ENCODE measurements at places on chromosomes 4 and X. TPM values are rescaled to one million over a fixed set of nuclear protein-coding genes. Genes with fewer than 3 reads are reported as not detected.
A peak's percentile ranks its signal among the peaks of the same experiment; 100 is the strongest.

DNA sequence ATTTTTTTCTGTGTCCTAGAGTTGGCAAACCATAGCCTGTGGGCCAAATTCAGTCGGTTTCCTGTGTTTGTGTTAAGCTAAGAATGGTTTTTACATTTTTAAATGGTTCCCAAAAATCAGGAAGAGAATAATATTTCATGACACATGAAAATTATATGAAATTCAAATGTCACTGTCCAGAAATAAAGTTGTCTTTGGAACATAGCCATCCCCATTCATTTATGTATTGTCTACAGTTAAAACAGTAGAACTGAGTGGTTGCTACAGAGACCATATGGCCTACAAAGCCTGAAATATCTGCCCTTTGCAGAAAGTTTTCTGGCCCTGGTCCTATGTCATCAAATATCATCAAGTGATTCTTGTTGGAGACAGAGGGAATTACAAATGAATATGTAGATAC, 15.5 kb downstream of the FRMPD4 start:
- no peak for DNase-seq

GRCh38 chrX:42023122-42023521, 99.8 kb upstream of the CASK start:
- DNase-seq, result no peak

DNA sequence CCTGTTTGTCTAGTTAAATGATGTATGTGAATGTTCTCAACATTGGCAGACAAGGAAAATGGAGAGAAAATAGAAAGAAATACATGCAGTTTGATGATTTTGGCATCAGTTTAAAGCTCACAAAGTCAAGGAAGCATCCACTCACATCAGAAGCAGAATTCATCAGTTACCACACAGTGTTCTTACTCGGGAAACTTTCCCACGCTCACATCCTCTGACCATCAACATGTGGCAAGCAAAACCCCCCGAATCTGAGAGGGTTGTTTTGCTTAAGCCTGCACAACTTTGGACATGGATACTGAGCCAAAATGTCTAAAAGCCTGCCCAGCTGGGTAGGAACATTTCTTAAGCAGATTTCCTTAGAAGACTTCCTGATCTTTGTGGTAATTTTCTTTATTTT, 407.6 kb downstream of the ANKRD50 start:
- DNase-seq, result no peak

GRCh38 chr4:94395562-94395961, 52.9 kb upstream of the HPGDS start:
- no peak for DNase-seq

GRCh38 chr4:143431526-143432257, 81.8 kb upstream of the SMARCA5 start:
- no peak for DNase-seq

DNA sequence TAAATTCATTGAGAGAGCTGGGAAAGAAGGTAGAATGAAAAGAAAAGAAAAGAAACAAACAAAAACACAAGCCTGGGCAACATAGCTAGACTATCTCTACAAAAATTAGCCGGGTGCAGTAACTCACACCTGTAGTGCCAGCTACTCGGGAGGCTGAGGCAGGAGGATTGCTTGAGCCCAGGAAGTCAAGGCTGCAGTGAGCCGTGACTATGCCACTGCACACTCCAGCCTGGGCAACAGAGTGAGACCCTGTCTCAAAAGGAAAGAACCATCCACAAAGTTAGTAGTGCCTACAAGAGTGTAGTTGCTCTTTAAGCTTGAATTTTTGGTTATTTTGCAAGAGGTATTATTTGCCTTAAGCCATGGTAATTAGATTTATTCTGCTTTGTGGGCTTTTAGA, 157.7 kb downstream of the CBR4 start:
- no peak for DNase-seq

GRCh38 chrX:30762755-30763154, 109.5 kb downstream of the GK start:
- DNase-seq, result no peak

DNA sequence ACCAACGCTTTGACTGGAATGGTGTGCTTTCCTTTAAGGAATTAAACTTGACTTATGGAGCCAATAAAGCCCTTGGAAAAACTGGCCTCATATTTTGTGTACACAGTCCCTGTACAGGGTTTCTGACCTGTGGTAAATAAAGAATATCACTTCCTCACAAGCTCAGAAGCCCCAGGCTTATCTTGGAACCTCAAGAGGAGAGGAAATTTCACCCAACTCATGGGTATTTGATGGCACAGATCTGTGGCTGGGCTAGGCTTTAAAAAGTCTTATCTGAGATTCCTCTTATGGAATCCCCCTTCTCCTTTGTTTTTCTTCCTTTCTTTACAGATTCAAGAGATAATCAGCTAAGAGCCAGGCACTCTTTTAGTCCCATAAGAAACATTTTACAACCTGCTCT, 89.3 kb upstream of the USP38 start:
- DNase-seq, result no peak

DNA sequence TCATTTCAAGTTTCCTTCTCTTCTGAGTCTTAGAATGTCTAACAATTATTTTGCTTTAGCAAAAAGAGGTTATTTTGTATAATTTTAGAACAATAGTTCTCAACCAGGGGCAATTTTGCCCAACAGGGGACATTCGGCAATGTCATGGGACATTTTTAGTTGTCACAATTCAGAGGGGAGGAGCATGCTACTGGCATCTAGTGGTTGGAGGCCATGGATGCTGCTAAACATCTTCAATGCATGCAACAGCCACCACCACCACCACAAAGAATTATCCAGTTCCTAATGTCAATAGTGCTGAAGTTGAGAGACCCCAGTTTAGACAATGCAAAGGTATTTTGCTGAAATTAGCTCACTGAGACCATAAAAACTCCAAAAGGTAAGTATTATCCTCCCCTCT, 122.5 kb downstream of the ARHGAP6 start:
- DNase-seq, result no peak

DNA sequence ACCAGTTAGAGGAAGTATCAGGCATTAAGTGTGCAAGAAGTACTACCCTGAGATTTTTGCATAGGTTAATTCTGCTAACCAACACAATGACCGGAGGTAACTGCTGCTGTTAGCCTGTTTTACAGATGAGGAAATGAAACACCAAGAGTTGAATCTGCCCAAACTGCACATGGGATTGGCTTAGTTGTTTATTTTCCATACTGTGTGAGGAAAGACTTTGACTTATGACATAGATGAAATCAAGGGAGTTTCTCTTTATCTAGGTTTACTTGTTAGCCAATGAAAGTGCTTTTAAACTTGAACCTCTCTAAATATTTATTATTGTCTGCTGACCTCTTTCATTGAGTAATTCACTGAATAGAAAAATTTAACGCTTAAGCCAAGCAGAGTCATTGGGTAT, 10.3 kb downstream of the GUCY1B1 start:
- no peak for DNase-seq

DNA sequence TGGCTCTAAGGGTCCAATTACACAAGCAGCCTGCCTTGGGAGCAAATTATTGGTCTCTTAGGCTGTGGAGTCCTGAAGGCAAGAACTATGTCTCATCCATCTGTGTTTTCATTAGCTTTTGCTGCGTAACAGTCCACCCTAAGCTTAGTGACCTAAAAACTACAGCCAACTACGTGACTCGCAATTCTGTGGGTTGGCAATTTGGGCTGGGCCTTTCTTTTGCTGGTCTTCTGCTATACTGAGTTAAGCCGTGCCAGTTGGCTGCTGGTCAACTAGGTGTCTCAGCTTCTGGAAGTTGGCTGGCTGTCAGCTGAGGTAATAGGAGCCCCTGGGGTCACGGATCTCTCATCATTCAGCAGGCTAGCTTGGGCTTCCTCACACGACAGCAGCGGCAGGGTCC, 205.6 kb upstream of the S100G start:
- DNase-seq, result no peak

The SOWAHB gene
- total RNA-seq, result 4.9 TPM

GRCh38 chrX:115602308-115602707, 41.3 kb downstream of the PLS3 start:
- no peak for DNase-seq

DNA sequence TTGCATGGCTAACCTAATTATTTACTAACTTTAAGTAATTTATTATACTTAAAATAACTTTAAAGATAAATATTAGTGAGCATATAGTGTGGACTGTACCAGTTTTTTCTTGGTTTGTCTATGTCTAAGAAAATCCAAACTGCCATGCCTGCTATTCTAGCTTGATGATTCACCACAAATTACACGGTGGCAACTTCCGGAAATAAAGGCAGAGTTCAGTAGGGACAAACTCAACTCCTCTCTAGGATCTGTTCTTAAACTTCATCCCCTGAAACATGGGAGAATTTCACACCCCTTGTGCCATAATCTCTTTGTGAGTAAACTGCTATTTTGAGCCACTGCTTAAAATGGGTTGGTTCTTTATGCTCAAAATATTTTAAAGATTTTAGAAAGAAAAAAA, 213.6 kb upstream of the NRK start:
- DNase-seq, result no peak

DNA sequence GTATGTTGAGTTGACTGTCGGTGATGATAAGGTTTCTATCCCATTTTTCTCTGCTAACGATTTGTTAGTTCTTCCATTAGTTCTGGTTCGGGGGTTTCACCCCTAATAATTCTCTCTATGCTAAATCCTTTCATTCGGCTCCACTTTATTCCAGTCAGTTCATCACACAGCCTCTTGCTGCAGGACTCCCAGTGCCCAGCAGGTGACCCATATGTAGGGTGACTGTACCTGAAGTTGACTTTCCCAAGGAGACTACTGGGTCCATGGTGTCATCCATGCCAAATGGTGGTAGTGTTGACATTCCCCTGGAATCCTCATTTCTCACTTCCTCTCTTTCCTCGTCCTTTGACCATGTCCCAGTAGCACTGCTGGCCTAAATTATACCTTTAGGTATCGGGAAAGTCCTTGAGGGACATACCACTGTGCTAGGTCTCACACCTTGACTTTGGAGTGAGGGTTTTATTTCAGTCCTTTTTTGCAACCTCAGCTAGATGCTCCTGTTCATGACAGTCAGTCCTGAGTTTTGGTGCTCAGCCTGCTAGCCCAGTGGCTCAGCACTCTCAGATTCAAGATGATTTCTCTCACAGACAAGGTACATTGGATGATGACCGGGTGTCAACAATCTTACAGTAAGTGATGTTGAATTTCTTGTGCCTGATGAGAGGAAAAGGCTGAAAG, 105.1 kb upstream of the ARHGAP24 start:
- no peak for DNase-seq

The CLDN2 gene
- 1.2 TPM for total RNA-seq

- DNase-seq, result no peak
Observed at GRCh38 chrX:102708900-102709299, 3.3 kb upstream of the GPRASP2 start.

GRCh38 chrX:21255032-21255618, 119.1 kb upstream of the CNKSR2 start:
- DNase-seq, result no peak

GRCh38 chrX:149903889-149904748, 23.1 kb downstream of the MAGEA8 start:
- DNase-seq, result no peak

DNA sequence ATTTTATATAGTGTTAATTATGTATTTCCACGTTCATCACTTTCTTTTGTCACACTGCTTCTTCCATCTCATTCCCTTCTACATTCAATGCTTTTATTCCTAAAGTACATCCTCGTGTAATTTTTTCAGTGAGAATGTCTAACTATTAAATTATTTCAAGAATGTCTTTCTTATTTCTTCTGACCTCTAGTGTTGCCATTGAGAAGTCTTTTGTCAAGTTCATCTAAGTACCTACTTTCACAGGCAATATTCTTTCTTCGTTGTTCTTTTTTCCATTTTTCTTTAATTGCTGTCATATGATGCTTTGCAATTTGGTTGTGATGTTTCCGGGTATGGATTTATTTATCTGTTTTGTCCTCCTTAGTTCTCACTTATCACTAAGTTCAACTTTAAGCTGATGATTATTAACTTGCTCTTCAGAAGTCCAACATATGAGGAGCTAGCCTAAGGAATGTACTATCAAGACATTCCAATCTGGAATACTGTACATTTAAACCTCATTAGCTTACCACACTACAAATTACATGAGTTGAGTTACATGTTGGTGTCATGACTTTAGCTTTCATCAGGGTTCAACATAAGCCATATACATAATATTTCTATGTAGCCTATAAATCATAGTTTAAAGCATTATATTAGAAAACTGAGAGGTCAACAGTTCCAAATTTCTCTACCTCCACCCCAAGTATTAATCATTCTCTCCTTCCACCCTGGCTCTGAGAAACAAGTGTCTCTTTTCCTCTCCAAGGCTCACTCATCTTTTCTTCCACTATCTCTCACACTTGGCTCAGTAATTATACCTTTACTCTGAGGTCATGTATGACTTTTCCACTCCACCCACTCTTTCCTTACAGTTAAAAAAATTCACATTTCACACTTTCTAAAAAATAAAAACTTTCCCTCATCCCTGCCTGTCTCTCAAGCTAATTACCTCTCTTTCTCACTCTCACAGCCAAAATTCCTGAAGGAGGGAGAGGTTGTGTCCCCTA, 81.5 kb downstream of the COX18 start:
- no peak for DNase-seq

GRCh38 chrX:34624416-34624815, 32.7 kb downstream of the TMEM47 start:
- DNase-seq, result no peak

DNA sequence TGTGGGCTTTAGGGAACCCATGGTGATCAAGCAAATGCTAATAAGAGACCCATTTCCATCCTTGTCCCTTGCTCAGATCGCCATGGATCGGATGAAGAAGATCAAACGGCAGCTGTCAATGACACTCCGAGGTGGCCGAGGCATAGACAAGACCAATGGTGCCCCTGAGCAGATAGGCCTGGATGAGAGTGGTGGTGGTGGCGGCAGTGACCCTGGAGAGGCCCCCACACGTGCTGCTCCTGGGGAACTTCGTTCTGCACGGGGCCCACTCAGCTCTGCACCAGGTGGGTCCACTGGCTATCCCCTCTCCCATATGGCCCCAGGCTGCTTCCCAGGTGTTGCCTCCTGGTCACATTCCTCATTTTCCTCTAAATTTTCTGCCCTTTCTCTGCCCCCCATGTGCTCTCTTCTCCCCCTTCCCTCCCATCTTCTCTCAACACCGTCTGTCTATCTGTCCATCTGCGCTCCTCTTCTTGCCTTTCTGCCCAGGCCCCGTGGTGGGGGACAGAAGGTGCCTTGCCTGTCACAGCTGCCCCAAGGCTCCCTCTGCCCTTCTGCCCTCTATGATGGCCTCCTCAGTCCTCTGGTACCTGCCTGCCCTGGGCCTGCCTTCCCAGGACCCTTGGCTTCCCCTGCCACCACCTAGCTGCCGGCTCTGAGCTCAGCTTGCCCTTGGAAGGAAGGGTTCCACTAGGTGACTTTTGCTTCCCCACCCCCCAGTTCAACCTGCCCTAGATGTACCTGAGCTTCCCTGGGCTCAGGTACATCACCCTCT, 5.2 kb downstream of the CDK16 start:
- no peak for DNase-seq

- DNase-seq, result no peak
Observed at GRCh38 chrX:68440940-68441339, 7.6 kb upstream of the OPHN1 start.

GRCh38 chrX:125205918-125206665, 113.6 kb upstream of the TEX13C start:
- DNase-seq, result peak; percentile 14

- no peak for DNase-seq
Observed at GRCh38 chrX:152895724-152896420, 2.0 kb upstream of the ZNF185 start.

- no peak for DNase-seq
Observed at GRCh38 chr4:54384563-54384962, 155.5 kb downstream of the PDGFRA start.

The POU4F2 gene
- 0.17 TPM for total RNA-seq

The GAGE12F gene
- total RNA-seq, result not detected

The HELT gene
- total RNA-seq, result not detected

Measured in progenitor cell of endocrine pancreas (in vitro differentiated cells).